ENCODE measurements at places on chromosomes 5 and 9.

DNA sequence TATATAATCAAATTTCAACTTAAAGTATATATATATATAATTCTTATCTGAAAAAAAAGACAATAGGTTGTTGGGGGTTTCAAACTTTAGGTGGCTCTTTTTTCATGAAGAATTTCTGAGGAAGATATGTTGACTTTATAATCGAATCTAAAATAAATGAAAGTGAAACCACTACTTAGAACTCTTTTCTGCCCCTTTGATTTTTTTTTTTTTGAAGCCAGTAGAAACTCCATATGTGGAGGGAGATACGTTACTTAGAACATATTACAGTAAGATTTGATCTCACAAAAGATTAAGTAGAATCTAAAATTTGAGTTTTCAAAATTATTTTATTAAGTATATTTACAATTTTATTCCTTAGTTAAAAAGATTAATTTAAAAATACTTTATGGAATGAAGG is 96.9 kb downstream of the ATG10 start:
- DNase-seq: no peak

GRCh38 chr5:36888303-36888702 is 11.7 kb downstream of the NIPBL start:
- DNase-seq: no peak

DNA sequence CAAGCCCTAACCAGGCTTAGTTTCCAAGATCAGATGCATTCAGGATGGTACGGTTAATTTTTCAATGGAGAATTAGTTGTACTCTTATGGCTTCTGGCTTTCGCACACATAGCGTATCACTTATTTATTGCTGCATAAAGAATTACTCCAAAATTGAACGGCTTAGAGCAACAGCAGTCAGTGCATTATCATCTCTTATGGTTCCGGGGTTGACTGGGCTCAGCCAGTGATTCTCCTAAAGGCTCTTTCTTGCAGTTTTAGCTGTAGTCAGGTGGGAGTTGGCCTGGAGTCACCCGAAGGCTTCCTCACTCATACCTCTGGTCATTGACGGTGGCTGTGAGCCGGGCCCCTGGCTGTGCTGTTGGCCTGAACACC is 595 bp upstream of the GRHPR start:
- no peak for DNase-seq

DNA sequence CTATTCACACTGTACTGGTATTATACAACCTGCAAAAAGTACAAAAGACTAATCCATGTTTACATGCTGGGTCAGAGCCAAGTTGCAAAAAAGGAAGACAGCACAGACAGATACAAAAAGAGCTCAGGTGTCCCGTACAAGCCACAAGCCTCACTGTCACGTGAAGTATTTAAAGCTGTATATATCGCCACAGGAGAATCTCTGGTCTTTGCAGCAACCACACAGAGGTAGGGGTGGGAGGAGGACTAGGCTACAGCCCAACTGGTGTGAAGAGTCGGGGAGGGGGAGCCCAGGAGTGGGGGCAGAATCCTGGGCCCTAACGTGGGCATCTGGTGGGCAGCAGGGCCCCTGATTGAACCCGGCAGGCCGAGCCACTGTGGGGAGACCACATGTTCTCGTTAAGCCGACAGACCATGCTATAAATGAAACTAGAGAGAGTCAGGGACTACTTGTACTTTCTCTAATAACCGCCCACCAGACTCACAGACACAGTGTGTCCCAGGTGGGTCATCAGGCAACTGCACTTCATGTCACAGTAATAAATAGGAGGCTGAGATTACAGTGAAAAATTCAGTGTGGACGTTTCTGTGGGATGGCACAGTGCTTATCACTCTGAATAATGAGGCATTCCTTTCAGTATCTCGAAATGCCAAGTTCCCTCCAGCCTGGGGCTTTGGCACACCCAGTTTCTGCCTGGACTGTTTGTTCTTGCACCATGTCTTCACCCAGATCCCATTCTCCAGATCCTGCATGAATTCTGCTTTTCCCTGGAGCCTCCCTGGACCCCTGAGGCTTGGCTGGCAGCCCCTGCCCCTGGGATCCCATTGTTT is 79.3 kb upstream of the SH3PXD2B start:
- DNase-seq: no peak

GRCh38 chr5:27773166-27773565 is 734.8 kb upstream of the CDH9 start:
- no peak for DNase-seq

GRCh38 chr5:170219615-170220014 is 13.2 kb upstream of the C5orf58 start:
- DNase-seq: no peak

- peak; percentile 46 for DNase-seq
Observed at GRCh38 chr5:148808864-148809642, 17.4 kb upstream of the ADRB2 start.

DNA sequence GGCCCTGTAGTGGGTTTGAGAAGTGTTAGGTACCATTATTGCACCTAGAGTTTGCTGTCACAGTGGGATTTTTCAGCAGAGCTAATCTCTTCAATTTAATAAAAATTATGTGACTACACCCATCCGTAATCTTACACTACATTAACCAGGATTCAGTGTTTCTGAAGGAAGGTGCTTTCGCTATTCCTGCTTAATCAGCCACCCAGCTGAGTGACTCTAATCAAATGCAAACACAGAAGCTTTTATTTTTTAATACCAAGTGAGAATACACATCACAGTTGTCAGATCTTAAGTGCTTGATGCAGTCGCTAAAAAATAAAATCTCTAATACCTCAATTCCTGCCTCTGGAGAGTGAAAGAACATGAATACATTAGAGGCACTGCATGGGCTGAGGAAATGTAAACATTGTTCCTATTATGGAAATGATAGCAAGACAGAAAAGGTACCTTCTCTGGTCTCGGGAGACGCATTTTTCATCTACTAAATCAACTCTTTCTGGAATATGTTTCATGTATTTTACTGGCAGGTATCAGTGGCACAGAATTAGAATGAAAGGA is 125.7 kb downstream of the SEMA6A start:
- DNase-seq: no peak

DNA sequence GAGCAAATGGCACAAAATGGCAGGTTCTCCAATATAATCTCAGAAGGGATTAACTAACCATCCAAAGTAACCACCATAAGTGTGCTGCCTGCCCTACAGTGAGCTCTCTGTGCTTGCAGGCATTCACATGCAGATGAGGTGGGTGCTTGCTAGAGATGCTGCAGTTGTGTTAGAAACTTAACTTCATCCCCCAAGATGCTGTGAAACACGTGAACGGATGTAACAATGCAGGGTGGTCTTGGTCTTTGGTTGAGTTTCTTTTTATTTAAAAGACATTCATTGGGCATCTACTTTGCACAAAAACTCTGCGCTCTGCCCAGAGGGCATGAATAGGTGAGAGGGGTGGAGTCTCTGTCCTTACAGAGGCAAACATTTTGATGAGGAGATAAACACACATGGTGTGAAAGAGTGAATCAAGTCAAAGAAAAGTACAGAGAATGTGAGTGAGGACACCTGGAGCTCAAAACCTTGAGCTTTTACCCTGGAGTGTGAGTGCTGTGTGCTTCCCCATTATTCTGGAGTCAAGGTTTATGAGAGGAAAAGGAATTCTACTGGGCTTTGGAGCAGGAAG is 143.9 kb upstream of the DAP start:
- no peak for DNase-seq

- DNase-seq: peak; percentile 29
Observed at GRCh38 chr9:120531683-120532300, 48.2 kb downstream of the CDK5RAP2 start.

- no peak for DNase-seq
Observed at GRCh38 chr5:72234265-72234700, 85.8 kb downstream of the MRPS27 start.

- no peak for DNase-seq
Observed at GRCh38 chr9:113532809-113533190, 69.3 kb downstream of the RGS3 start.

DNA sequence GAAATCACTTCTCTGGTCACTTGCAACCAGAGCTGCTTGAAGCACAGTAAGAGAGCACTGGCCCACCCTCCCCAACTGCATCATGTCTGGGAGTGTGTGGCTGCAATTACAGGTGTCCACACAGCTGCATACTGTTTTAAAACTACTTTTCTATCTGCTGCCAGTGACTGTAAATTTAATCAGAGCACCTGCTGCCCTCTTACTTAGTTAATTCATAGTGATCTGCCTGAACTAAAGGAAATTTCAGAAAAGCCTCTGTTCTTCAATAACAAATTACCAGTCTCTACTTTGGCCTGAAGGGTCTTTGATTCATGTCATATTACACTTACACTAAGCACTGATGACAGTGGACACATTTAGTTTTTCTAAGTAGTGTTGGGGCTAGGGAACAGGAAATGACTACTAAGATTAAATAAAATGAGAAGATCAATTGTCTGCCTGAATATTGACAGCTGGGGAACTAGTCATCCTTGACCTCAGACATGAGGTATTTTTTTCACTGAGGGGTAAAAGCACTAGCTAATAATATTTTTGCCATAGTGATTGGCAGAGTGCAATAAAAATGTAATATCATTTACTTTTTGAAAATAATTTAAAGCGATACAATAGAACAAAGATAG is 788.9 kb upstream of the GRAMD2B start:
- no peak for DNase-seq

DNA sequence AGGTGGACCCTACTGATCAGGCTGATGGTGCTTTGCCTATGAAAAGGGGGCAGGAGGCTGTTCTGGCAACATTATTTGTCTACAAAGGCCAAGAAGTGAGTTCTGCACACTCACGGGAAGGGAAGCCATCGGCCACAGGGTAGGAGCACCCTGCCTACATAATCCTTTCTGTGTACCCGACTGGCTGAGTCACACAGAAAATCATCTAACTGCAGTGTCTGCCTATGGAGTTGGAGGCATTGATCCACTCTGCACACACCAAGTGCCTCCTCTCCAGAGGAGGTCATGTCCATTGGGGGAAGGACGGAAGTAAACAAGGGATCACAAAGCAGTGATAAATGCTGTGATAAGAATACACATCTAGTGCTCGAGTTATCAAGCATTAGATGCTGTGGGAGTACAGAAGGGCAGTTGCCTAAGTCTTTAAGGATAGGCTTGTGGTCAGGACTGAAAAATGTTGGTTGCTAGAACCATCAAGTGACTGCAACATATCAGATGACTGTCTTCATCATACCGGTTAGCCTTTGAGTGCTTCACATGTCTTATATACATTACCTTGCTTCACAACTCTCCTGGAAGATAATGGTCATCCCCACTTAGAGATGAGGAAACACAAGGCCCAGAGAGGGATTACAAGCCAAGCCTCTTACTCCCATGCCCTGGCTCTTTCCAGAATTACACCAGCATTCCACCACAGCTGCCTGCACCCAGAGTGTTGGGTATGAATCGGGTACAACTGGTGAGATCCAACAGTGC is 1.3 kb upstream of the SLC2A8 start:
- no peak for DNase-seq

DNA sequence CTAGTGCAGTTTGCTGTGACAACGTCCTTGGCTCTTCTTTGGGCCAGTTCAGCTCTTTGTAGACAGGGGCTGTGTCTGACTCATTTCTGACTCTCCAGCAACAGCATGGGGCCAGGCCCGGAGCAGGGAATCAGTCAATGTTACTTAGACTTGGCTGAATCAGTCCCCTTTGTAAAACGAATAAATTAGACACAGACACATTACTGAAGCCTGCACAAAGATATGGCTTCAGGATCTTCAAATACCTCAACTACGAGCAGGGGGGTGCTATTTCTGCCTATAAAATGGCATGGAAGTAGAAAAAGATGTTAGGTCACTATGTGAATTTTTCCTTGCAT is 204.7 kb downstream of the TTLL11 start:
- no peak for DNase-seq

DNA sequence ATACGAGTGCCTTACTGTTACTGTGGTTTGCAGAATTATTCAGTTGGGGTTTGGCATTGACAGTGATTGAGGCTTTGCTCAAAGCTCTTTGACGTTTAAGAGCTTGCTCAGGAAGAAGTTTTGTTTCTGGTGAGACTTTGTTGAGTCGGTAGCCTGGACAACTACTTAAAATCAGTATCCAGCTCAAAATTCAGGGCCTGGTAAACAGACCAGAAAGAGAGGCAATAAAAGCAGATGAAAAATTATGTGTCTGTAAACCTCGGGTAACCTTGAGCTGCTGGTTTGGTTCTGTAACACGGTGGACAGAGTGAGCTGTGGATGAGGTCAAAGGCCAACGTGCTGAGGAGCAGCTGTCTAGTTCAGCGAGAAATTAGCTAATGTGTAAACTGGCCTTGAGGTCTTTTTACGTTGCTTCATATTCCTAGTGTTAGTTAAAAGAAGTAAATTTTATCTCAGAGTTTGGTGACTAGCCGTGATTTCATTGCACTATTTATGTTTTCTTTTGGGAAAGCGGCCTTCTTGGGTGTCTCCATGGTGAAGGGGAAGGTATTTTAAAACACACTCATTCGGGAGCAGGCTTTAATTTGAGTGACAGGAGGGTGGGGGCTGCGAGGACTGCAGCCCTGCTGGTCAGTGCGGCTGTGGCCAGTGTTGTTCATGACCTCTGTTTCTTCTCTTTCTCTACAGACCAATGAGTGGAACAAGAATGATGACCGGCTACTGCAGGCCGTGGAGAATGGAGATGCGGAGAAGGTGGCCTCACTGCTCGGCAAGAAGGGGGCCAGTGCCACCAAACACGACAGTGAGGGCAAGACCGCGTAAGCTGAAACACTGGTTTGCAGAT is 82.0 kb upstream of the TTC23L start:
- DNase-seq: no peak

DNA sequence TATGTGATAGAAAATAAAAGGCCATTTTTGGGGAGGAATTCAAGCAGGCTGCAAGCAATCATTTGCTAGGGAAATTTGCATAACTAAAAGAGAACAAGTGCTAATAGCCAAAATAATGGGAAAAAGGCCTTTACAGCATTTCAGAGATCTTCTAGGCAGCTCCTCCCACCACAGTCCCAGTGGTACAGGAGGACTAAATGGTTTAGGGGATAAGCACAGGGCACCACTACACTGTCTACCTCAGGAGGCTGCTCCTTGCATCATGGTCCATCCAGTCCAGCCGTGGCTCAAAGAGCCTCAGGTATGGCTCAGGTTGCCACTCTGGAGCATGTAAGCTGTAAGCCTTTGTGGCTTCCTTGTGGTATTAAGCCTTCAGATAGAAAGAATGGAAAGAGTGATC is 485.6 kb downstream of the PDE4D start:
- no peak for DNase-seq

DNA sequence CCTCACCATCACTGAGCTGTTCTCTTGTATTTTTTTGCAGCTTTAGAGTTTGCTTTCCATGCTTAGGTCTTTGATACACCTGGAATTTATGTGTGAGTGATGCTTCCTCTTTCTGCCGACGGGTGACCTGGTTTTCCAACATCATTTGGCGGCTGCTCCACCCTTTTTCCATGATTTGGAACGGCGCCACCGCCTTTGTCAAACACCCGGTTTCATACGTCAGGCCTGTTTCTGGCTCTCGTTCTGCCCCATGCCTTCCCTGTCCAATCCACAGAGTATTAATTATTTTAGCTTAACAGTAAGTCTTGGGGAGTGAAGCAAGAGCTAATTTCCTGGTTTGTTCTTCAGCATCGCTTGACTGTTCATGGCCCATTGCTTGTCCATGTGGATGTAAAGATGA is 30.2 kb downstream of the CACNA1B start:
- DNase-seq: no peak

GRCh38 chr5:128669803-128670202 is 131.8 kb upstream of the FBN2 start:
- DNase-seq: no peak

- DNase-seq: no peak
Observed at GRCh38 chr5:93681432-93681831, 60.0 kb downstream of the POU5F2 start.
